ENCODE measurements at places on chromosomes 6 and 20.

- no peak for DNase-seq
These were observed 36.4 kb upstream of the SLC17A4 start for GRCh38 chr6:25717866-25718740.

- DNase-seq, result no peak
These were observed 83.0 kb upstream of the SGK1 start for GRCh38 chr6:134400941-134401340.

DNA sequence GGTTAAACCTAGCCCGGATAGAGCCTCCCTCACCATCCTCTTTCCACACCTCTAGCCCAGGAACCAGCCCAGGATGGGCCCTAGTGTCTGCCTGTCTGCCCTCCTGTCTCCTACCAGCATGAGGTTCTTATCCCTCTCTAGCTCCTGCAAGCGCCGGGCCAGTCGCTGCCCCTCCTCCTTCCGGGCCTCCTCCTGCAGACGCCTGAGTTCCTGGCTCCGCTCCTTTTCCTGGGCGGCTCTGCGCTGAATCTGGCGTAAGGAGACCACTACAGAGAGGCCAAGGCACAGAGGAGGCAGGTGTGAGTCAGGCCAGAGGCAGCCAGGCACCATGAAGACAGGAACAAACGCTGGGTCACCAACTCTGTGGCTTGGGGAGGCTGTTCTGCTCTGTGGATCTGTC lies 4.3 kb upstream of the PSORS1C2 start:
- no peak for DNase-seq

GRCh38 chr20:49485563-49485962 lies 3.1 kb upstream of the KCNB1 start:
- no peak for DNase-seq

DNA sequence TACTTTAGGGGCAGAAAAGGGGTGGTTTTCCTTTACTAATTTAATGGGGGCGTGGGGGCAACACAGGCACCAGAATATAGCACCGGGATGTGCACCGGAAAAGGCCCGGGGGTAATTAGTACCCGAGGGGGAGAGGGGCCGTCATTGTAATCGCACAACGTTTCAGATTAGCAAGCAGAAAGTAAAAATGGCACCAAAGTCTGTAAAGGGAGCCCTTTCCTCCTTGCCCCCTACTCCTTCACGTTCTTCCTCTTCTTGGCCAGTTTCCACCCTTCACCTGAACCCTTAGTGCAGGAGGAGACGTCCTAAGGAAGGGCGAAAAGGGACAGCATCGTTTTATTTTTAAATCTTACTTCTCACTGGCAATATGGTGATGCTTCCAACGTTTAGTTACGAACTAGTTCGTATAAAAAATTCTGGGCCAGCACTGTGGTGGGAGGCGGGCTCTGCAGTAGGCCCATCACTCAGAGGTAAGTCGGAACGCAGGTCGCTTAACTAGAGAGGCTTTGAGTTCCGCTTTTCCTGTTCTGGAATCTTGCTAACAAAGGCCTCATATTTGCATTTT lies 742 bp upstream of the CEP85L start:
- DNase-seq, result no peak

- DNase-seq, result no peak
These were observed 11.9 kb upstream of the NSFL1C start for GRCh38 chr20:1478566-1478965.

All from effector CD4-positive, alpha-beta T cell (primary cell).